ENCODE measurements at places on chromosomes 4 and X. TPM values are rescaled to one million over a fixed set of nuclear protein-coding genes. Genes with fewer than 3 reads are reported as not detected.

The HMGN5 gene
- 1.2 TPM for total RNA-seq

The F11 gene
- not detected for total RNA-seq

DNA sequence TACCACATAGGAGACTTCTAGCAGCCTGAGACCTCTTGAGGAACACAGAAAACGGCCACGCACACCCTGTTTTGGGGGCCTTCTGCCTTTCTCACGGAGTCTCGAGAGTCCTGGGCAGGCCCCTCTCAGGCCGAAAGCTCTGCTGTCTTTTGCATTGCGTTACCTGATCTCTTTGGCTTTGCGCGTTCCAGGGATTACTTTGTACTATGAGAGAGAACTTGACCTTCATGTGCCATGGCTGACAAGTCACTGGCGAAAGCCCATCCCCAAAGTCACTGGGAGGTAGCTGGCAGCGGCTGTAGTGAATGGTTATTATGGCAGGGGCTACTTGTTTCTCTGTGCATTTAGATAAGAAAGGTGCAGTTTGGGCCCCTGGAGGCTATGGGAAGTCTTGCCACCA, 8.0 kb upstream of the NAT8L start:
- no peak overlapping the region for H3K27ac ChIP-seq
- H3K36me3 ChIP-seq = no peaks in the 10 kb centered on the region
- H3K4me1 ChIP-seq = no peaks in the 10 kb centered on the region
- no peak for DNase-seq
- H3K4me3 ChIP-seq = no peak overlapping the region
- H3K27me3 ChIP-seq = peaks cover 48% of the 10 kb centered on the region

GRCh38 chrX:153667956-153668396, 5.6 kb downstream of the PNCK start:
- peaks cover 5% of the 10 kb centered on the region for H3K4me1 ChIP-seq
- no peaks in the 10 kb centered on the region for H3K36me3 ChIP-seq

GRCh38 chr4:54840430-54840829, 182.7 kb downstream of the KIT start:
- H3K36me3 ChIP-seq = no peaks in the 10 kb centered on the region
- no peak overlapping the region for H3K4me3 ChIP-seq
- no peak for DNase-seq
- H3K27me3 ChIP-seq = peaks cover 7% of the 10 kb centered on the region

DNA sequence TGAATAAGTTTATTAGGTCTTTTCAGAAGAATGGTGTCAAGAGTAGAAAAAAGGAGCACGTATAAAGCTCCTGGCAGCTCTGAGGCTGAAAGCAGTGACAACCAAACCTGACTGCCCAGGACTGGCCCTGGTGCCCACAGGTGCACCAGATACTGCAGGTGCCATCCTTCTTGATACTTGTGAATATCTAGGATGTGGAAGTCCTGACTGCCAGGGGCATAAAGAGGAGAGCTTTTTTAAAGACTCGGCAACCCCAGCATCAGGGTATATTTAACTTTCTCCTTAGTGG, 60.7 kb downstream of the TMEM150C start:
- H3K36me3 ChIP-seq = no peaks in the 10 kb centered on the region
- DNase-seq = no peak
- H3K4me1 ChIP-seq = no peaks in the 10 kb centered on the region
- no peak overlapping the region for H3K27ac ChIP-seq
- no peak overlapping the region for H3K4me3 ChIP-seq
- H3K27me3 ChIP-seq = no peaks in the 10 kb centered on the region

DNA sequence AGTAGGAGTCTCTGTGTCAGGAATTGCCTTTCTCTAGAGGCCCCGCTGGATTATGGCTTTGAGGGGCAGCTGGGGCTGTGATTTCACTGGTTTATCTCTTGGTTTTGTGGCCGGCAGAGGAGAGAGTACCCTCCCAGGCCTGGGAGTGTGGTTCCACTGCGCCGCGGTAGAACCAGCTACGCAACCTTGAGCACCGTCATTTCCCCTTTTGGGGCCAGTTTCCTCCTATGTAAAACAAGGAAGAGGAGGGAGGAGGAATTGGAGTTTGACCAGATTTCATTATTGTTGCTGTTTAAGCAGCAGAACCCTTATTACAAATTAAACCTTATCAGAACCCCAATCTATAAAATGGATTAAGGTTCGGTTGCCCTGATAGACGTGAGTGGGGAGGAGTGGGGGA, 4.4 kb downstream of the SOX3 start:
- peaks cover 7% of the 10 kb centered on the region for H3K4me1 ChIP-seq
- H3K27ac ChIP-seq = no peak overlapping the region
- H3K36me3 ChIP-seq = no peaks in the 10 kb centered on the region
- H3K4me3 ChIP-seq = no peak overlapping the region

- no peak for DNase-seq
- no peaks in the 10 kb centered on the region for H3K27me3 ChIP-seq
- no peaks in the 10 kb centered on the region for H3K36me3 ChIP-seq
- no peak overlapping the region for H3K4me3 ChIP-seq
Measured at GRCh38 chr4:12445711-12446235, 1017.1 kb upstream of the HS3ST1 start.
